ENCODE measurements at places on chromosomes 2 and 18. TPM values are rescaled to one million over a fixed set of nuclear protein-coding genes. Genes with fewer than 3 reads are reported as not detected.

GRCh38 chr2:232667989-232668583 is 29.0 kb upstream of the GIGYF2 start:
- DNase-seq, result no peak

GRCh38 chr18:40066368-40066767 is 1888.7 kb upstream of the PIK3C3 start:
- no peak for DNase-seq

DNA sequence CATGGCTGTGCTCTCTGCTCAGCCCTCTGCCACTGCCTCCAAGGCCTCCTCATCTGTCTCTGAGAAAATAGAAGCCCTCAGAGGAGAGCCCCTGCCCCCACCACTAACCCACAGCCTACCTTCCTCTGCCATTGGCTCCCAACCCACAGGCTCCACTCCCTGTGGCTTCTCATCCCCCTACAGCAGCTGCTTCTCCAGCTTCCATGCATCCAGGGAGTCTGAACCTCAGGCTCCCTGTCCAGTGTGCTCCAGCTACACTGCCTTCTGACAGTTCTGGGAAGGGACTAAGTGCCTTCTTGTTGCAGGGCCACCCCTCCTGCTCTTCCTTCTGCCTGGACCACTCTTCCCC is 29.3 kb downstream of the COL6A3 start:
- DNase-seq, result no peak

GRCh38 chr2:20350753-20351554 is at the start of gene PUM2:
PUM2 (minus strand) TSS chr2:20350844; CDS start chr2:20327360, 23,484 bp downstream.
- peak; percentile 96 for DNase-seq

DNA sequence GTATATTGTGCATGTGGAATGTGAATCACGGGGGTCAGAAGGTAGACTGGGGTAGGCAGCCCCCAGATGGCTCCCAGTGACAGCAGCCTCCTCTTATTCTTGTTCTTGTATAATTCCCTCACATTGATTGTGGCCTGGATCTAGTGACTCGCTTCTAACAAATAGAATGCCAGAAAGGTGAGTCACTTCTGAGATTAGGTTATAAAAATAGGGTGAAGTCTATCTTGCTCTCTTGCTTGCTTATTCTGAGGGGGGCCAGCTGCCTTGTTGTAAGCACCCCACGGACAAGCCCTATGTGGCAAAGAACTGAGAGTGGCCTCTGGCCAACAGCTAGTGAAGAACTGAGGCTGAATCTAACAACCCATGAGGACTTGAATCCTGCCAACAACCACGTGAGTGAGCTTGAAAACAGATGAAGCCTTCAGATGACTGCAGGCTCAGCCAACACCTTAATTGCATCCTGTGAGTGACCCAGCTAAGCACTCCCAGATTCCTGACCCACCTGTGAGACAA is 15.6 kb upstream of the RMND5A start:
- peak; percentile 81 for DNase-seq

DNA sequence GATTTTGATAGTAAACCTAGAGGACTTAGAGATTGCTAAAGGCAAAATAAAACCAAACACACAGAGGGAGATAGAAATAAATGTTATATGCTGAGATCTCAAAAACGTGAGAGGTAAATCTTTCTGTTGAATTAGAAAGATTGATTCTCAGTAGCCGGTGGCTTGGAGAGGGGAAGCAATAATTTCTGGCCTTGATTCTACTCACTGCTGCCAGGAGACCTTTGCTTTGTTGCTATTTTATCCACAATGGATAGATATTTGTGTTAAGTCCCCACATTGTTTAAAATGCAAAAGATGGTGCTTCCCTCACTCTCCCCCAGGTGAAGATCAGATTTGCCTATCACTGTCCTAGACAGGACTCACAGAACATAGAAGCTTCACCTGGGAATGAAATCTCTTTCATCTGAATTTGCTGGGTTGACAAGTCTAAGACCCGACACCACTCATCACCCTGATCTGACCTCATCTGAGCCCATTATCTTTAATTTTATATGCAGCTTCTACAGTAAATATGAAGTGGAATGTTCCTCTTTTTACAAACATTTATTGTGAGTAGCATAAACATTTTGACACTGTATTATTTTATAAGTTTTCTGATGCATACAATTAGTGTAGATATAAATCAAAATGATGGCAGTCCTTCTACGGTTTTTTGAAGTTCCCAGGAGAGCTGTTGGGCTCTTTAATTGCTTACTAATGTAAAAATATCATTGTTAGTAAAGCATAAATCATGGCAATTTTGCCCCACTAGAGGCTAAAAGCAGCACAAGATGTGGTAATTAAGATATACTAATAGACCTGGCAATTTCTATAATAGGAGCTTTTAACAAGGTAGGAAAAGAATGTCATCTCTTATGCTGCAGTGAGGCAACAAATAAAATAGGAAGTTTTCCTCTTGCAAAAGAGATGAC is 149.7 kb downstream of the DCC start:
- no peak for DNase-seq

SAG gene
- not detected for total RNA-seq

TRIB2 gene
- 58.6 TPM for total RNA-seq

GYPC gene
- total RNA-seq, result 19.6 TPM

CEP76 gene
- total RNA-seq, result 28.2 TPM

DSG3 gene
- total RNA-seq, result 11.4 TPM

GRCh38 chr2:153287109-153287801 is 191.3 kb downstream of the RPRM start:
- DNase-seq, result no peak

DNA sequence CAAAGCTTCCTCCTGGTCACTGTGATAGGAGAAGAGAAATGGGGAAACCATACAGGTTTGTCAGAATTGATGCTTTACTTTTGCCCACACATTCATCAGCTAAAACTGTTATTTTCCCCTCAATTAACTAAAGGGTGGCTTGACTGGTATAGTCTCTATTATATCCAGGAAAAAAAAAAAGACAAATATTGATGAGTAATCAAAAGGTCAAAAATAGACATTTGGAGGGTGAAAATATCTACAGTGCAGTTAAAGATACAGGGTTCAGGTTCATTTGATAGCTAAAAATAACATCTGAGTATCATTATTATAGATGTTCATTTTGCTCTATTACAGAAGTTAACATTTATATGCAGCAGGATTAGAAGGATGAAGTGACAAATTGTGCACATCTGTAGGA is 577.6 kb upstream of the FAM98A start:
- DNase-seq, result no peak

DNA sequence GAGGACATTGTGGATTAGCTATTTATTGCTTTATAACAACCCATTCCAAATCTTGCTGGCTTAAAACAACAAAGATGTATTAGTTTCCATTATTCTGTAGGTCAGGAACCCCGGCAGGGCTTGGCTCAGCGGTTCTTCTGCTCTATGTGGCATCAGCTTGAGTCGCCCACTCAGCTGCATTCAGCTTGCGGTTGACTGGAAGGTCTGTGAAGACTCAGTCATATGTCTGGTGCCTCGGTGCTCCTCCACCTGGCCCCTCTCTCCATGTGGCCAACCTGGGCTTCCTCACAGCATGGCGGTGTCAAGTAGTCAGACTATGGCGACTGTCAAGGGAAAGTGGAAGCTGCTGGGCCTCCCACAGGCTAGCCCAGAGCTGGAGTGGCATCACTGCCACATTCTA is 48.6 kb downstream of the EMILIN2 start:
- DNase-seq, result no peak

DNA sequence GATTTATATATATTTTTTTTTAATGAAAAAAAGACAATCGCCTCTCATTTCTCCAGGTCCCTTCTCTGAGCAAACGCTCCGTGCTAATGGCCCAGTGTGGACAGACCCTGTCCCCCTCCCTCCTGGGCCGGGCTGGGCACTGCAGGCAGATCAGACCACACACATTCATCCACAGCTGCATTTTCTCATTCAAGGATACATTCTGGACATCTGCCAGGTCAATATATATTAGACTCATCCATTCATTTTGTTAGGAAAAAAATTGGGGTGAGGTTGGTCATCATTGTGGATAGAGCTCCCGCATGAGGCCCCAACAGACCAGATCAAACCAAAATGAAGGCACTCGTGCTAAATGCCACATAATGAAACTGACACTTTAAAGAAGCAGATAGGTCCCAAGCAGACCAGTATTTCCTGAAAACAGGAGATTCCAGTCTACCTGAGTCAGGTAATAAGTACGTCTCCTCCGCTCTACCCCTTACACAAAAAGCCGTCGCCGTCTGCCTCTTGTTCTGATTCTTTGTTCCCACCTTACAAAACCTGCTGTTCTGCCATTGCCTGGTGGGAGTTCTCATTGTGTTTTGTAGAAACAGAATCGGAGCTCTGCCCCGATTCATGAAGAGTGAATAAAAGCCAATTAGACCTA is 15.4 kb upstream of the OTOS start:
- no peak for DNase-seq

DNA sequence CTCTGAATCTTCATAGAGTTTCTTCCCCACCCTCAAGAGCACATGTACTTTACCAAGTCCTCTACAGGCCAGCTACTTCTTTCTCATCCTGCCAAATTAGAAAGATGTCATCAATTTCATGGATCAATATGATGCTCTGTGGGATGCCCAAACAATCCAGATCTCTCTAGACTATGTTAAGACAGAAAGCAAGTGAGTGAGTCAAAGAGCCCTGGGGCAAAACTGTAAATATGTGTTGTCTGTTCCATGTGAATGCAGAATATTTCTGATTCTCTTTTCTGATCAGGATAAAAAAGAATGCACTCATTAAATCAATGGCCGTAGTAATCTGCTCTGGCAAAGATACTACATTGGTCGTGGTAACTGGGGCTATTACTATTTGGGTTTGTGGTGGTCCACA is 53.1 kb upstream of the ROCK2 start:
- no peak for DNase-seq

- no peak for DNase-seq
Observed at GRCh38 chr2:164145093-164145987, 409.5 kb upstream of the FIGN start.

DNA sequence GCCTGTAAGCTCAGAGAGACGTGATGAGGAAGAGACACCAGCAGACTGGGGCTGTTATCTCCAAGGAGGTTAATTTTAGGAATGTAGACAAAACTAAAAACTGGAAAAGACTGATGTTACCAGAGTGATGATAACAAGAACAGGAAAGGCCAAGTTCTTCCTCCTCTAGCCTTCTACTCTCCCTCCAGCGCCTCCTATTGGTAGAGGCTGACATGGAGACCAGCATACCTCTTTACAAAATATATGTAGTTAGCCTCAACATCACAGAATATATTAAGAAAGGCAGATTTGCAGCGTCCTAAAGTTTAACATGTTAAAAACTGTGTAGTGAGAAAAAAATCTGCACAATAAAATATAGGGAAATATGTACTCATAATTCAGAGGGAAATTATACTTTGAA is 66.0 kb downstream of the TCF4 start:
- DNase-seq, result peak; percentile 41

Data from Peyer's patch (tissue), 4 donors.